Activated CD4-positive, alpha-beta T cell treated with anti-CD3 and anti-CD28 coated beads, Interleukin-2, Interleukin-4, amounts not matched to agents 100 ng/mL and 50 ng/mL, durations not matched to agents 16 hours and 8 hours (primary cell): ENCODE measurements at places on chromosomes 16 and 17.

- DNase-seq: no peak
Measured at GRCh38 chr17:74430385-74430705, 1.5 kb upstream of the GPRC5C start.

DNA sequence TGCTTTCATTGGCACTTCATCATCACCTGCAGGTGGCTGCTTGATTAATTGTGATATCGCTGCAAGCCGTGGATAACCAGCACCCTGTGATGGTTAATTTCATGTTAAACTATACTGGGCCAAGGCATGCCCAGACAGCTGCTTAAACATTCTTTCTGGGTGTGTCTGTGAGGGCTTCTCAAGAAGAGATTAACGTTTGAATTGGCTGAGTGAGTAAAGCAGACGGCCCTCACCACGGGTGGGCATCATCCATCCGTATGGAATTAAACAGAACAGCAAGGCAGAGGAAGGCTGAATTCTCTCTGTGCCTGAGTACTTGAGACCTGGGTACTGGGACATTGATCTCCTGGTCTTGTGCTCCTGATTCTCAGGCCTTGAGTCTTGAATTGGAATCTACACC, 7.1 kb upstream of the ZNF213 start:
- no peak for DNase-seq

- DNase-seq: no peak
Measured at GRCh38 chr17:74274060-74274708, at the start of gene DNAI2. Gene DNAI2 (plus strand): TSS chr17:74274234. CDS start chr17:74281818, 7,584 bp downstream.

GRCh38 chr17:46092991-46093390, 93.9 kb downstream of the STH start:
- DNase-seq: no peak

DNA sequence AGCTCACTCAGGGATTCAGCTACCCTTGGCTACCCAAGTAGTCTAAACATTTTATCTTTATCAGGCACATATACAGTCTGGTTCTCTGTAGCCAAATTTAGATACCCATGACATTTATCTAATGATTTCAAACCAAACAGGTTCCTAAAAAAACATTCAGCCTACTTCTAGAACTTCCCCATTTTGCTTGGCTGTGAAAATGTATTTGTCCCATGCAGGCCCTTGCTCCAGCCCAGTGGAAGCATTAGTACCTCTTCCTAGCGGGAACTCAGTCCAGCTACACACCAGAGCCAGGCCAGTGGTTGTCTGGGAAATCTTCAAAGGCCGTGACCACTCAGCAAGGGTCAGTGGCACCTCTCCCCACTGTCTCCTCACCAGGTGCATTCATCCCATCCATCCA, 26.2 kb upstream of the NAGLU start:
- no peak for DNase-seq
